Lung (tissue), 17 donors: ENCODE measurements at places on chromosomes 7 and 10. TPM values are rescaled to one million over a fixed set of nuclear protein-coding genes. Genes with fewer than 3 reads are reported as not detected.

DNA sequence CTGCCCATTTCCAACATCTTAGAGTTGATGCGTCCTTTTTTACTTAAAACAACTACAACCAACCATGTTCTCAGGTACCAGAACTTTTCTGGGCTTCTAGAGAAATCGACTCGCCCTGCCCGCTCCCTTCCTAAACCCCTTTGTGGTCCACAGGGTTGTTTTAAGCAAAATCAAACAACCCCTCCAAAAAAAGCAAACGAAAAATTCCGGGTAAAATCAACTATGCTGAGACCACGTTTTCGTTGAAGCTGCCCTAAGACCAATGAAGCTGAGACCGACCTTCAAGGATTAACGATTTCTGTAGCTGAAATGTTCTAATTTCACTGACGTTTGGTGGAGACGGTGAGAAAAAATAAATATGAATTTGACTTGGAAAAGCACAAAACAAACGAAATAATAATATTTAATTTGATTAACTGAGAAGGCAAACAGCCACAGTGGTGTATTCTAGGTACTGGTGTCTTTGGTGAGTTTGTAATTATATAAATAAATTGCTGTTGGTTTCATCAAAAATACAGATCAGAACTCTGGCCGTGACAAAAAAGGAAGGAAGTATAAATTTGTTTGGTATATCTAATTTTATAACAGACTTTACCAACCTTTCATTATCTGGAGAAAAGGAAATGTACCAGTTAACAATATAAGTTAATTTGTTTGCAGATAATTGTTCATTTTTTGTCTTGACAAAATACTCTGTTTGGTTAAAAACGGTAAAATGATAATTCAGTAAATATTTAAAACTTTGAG, 4.7 kb upstream of the IGF2BP3 start:
- no peak overlapping the region for H3K4me3 ChIP-seq
- no peak overlapping the region for H3K27ac ChIP-seq

OR2A5 gene
- total RNA-seq = not detected

TCAF2 gene
- 4.4 TPM for total RNA-seq

MRPS33 gene
- 38.5 TPM for total RNA-seq

GRCh38 chr7:2819161-2819953, 24.8 kb downstream of the GNA12 start:
- H3K36me3 ChIP-seq = no peaks in the 10 kb centered on the region
- no peaks in the 10 kb centered on the region for H3K27me3 ChIP-seq
- H3K27ac ChIP-seq = peak overlapping the region; percentile 33
- no peak overlapping the region for H3K4me3 ChIP-seq

NPSR1 gene
- not detected for total RNA-seq

- H3K4me3 ChIP-seq = no peak overlapping the region
- no peaks in the 10 kb centered on the region for H3K4me1 ChIP-seq
- no peaks in the 10 kb centered on the region for H3K27me3 ChIP-seq
- DNase-seq = no peak
These were observed 77.7 kb downstream of the TFEC start for GRCh38 chr7:115952832-115953231.

INHBA gene
- total RNA-seq = 23.2 TPM

DNA sequence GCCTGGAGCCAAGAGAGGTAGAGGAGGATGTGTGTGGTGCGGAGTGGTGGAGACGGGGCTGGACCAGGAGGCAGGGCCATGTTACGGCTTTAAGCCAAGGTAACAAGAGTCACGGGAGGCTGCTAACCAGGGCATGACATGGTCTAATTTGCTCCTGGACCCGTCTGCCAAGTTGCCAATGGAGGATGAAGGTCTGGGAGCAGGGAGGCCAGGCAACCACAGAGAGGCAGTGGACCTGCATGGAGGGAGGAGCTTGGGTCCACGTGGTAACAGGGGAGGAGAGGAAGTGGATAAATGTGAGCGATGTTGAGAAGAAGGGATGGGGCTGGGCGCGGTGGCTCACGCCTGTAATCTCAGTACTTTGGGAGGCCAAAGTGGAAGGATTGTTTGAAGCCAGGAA, 31.0 kb downstream of the SRRM3 start:
- H3K36me3 ChIP-seq = no peaks in the 10 kb centered on the region
- H3K27ac ChIP-seq = no peak overlapping the region
- H3K27me3 ChIP-seq = no peaks in the 10 kb centered on the region
- no peak for DNase-seq
- H3K4me1 ChIP-seq = no peaks in the 10 kb centered on the region

DNA sequence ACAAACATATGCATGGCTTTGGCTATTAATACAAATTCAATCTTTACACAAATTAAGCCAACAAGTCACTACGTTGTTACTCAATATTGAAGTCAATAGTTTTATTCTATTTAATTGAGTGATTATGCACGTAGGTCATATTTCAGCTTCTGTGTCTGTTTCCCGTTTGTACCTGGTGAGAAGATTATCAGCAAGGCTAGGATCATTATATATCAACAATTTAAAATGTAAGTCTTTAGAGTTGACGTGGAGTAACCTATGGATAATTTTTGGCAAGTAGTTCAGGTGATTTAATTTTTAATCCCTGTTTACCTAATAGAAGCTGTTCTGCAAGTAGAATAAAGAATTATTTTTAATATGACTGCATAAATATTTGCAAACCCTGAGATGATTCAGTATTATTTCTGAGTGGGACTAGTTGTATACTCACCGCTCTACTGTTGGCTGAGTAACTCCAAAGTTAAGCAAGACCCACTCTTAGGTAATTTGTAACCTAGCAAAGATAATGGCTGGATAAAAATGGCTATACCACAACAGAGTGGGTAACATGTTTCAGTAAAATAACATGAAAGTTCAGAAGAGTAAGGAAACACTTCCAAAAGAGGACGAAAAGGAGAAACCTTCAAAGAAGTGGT, 161.0 kb downstream of the HGF start:
- no peak for DNase-seq
- H3K36me3 ChIP-seq = no peaks in the 10 kb centered on the region
- H3K27ac ChIP-seq = no peak overlapping the region
- no peaks in the 10 kb centered on the region for H3K4me1 ChIP-seq
- no peaks in the 10 kb centered on the region for H3K27me3 ChIP-seq

FBXL15 gene
- 9.4 TPM for total RNA-seq

DNA sequence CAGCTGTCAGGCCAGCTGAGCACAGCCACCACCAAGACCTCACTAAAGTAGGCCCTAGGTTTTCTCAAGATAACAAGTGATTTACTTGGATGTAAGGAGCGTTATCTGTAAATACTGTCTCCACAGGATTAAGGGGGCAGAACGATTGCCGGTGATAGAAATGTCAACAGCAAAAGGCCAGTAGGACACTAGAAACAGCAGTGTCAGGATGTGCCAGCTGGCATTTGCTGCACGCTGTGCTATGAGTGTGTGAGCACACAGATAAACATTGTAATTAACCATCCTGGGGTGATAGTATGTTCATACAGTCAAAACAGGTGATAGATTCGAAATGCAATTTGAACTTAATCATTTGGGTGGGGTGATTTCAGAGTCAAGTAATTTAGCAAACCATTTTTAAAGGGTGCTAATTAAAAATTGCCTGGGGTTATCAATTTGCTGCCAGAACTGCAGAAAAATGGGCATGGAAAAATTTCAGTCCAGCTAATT, 36.3 kb upstream of the NOBOX start:
- H3K4me3 ChIP-seq = no peak overlapping the region
- H3K4me1 ChIP-seq = no peaks in the 10 kb centered on the region
- DNase-seq = peak; percentile 35
- H3K27me3 ChIP-seq = no peaks in the 10 kb centered on the region
- no peaks in the 10 kb centered on the region for H3K36me3 ChIP-seq
- H3K27ac ChIP-seq = no peak overlapping the region

GRCh38 chr10:116444527-116445142, 17.0 kb downstream of the PNLIPRP3 start:
- no peaks in the 10 kb centered on the region for H3K36me3 ChIP-seq
- no peaks in the 10 kb centered on the region for H3K27me3 ChIP-seq
- H3K4me1 ChIP-seq = no peaks in the 10 kb centered on the region

GRCh38 chr10:62919776-62920175, 103.6 kb upstream of the EGR2 start:
- no peak for DNase-seq
- no peaks in the 10 kb centered on the region for H3K4me1 ChIP-seq
- H3K27me3 ChIP-seq = no peaks in the 10 kb centered on the region
- H3K27ac ChIP-seq = no peak overlapping the region
- no peaks in the 10 kb centered on the region for H3K36me3 ChIP-seq

OR2A42 gene
- 0.26 TPM for total RNA-seq
